Cortex of kidney (tissue), 1 donor: ENCODE measurements at places on chromosomes 11 and 22.

GRCh38 chr11:85313741-85314140, 313.4 kb downstream of the DLG2 start:
- no peak for DNase-seq

- no peak for DNase-seq
These were observed 20.5 kb downstream of the EPS8L2 start for GRCh38 chr11:726278-727220.

GRCh38 chr11:114169821-114170220, 110.3 kb downstream of the ZBTB16 start:
- DNase-seq, result no peak

- DNase-seq, result no peak
These were observed 30.2 kb downstream of the LRP5 start for GRCh38 chr11:68342459-68343158.

- DNase-seq, result no peak
These were observed 39.2 kb upstream of the AMPD3 start for GRCh38 chr11:10415817-10416392.

DNA sequence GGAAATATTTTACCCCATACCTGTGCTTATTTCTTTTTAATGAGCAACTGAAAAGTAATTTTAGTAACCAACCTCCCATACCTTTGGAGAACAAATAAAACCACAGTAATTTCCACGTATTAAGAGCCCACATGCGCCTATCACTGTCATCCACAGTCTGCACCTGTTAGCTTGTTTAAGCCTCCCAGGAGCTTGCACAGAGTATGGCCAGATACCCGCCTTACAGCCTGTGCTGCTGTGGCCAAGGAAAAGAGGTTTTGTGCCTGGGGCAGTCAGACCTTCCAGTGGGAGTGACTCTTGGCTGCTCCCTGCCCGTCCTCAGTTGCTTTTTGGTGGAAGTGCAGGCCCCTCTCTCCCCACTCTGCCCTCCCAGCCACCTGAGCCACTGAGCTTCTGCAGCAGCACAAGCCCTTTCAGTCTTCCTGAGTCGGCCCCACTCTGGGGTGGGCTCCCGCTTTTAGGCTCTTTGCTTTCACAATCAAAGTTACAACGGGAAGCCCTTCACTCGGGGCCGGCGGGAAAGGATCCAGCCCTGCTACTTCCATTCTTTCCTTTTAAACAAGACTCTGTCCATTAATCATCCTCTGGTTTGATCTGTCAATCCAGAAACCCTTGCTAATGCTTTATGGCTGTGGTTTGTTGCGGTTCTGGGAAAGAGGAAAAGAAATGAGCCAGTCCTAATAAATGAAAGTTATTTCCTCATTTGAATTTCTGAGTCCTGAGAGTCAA, 308.8 kb downstream of the TBC1D22A start:
- DNase-seq, result no peak

DNA sequence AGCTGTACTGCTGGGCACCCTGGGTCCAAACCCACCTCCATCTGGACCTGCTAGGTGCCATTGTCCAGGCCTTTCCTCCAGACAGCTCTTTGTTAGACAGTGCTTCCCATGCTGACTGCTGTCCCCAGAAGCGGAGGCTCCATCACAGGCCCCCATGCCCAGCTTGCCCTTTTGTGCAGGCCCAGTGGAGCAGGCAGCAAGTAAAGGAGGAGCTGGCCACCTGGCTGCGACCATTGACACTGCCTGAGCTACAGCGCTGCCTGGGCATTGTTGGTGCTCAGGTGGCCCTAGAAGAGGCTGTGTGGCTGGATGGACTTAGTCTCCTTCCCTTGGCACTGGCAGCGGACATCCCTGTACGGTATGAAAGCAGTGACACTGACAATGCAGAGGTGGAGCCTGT, 1.5 kb downstream of the DNHD1 start:
- no peak for DNase-seq
